ENCODE measurements at places on chromosomes 2 and 18.
A peak's percentile ranks its signal among the peaks of the same experiment; 100 is the strongest.

- no peak for DNase-seq
These were observed 50.3 kb downstream of the PTGR3 start for GRCh38 chr18:75158465-75159237.

GRCh38 chr2:225378984-225379383, 20.5 kb upstream of the NYAP2 start:
- no peak for DNase-seq

GRCh38 chr2:242060212-242060835, 190.8 kb downstream of the RTP5 start:
- no peak for DNase-seq

DNA sequence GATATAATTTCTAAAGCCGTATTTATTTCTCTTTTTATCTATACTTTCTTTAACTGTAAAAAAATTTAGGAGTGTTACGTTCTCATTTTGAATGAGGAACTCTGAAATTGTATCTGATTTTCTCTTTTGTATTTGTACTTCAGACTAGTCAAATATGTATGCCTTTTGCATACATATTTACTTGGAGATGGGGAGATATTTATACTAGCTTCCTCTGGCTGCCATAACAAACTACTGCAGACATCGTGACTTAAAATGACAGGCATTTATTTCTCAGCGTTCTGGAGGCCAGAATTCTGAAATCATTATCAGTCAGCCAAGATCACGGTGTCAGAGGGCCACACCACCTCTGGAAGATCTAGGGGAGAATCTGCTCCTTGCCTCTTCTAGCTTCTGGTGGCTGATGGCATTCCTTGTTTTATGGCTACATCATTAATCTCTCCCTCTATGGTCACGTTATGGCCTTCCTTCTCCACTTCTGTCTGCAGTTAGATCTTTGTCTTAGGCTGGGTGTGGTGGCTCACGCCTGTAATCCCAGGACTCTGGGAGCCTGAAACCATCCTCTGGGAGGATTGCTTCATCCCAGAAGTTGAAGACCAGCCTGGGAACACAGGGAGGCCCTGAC, 8.2 kb downstream of the LCLAT1 start:
- no peak for DNase-seq

- DNase-seq: no peak
These were observed 53.2 kb downstream of the BMPR2 start for GRCh38 chr2:202429164-202429980.

- no peak for DNase-seq
These were observed 14.2 kb downstream of the IL18RAP start for GRCh38 chr2:102437122-102437521.

DNA sequence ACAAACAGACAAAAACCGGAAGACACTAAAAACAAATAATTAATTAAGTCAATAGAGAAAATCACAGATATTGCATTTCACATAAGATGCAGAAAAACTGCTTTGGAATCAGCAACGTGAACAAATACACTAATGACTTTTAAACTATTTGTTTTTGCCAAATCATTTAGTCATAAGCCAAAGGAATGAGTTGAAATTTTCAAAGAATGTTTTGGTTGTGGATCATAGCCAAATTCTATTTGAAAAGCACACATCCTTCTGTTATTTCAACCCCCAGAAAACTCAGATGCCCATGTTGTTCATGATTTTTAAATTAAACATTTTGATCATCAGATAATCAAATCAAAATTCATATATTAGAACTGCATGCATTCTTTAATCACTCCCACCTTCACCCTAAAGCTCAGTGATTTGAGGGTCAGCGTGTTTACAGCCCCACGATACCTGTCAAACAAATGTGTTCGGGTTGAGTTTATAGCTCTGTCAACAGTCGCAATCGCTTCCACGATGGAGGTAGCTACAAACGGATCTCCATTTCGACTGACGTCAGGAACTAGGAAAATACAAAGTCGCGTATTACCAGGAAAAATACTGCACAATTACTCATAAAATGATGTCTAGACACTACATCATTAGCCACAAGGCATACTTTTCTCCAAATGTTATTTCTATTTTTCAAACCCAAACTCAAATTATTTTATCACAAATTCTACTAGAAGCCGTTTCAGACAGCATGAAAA, 90.2 kb downstream of the PXDN start:
- no peak for DNase-seq

GRCh38 chr18:56649996-56650395, 1.2 kb upstream of the WDR7 start:
- DNase-seq: no peak

DNA sequence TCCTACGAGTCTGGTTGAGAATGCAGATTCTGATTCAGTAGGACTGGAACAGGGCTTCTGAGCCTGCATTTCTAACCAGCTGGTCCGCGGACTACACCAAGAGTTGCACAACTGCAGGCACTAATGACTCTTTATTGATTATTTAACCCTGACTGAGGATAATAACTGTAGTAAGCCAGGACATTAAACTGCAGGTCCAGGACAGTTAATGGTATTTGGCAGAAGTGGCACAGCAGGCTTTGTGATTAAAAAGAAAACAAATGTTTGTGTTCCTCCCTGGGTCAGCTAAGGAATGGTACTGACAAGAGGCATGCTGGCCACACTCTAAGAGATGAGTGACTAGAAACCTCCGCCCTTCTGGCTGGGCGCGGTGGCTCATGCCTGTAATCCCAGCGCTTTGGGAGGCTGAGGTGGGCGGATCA, 59.4 kb downstream of the ALPK2 start:
- DNase-seq: no peak

DNA sequence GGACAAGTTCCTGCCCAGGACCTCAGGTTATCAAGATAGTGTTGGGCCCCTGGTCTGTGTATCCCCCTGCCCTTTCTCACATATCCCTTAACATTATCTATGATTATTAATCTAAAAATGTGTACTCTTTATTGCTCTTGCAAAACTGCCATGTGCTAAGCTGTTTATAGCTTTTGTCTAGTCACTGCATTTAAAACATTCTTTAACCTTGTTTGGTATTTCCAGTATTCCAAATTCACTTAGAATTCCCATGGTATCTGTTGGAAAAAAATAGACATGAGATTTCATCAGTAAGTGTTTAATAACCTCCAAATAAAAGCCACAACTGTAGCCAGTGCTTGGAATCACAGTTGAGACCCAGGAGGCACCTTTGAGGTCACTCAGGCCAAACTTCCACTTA, 16.2 kb upstream of the GLS start:
- DNase-seq: no peak

DNA sequence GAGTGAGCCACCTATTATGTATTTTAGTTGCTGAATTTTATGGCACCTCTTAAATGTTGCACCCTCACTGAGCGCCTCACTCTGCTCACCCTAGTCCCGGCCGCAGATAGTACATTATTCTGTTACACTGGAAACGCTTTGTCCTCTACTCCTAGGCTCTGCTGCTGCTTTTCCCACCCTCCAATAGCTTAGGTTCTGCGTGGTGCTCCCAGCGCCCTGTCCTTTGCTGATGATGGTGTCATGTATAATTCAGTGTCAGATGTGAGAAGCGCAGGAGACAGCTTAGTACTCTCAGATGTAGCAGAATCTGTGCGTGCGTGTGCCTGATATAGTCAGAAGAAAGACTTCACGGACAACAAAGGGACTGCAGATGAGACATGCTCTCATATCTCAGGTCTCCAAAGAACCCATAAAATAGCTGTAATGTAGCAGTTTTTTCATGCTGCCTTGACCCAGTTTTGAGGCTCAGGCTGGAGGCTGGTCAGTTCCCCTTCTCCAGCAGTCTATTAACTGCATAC, 1.4 kb upstream of the REEP1 start:
- no peak for DNase-seq

GRCh38 chr2:204065566-204065965, 129.0 kb downstream of the ICOS start:
- DNase-seq: no peak

- no peak for DNase-seq
These were observed 79.3 kb upstream of the MMADHC start for GRCh38 chr2:149666809-149667320.

- DNase-seq: no peak
These were observed 30.1 kb upstream of the THOC1 start for GRCh38 chr18:297936-298335.

DNA sequence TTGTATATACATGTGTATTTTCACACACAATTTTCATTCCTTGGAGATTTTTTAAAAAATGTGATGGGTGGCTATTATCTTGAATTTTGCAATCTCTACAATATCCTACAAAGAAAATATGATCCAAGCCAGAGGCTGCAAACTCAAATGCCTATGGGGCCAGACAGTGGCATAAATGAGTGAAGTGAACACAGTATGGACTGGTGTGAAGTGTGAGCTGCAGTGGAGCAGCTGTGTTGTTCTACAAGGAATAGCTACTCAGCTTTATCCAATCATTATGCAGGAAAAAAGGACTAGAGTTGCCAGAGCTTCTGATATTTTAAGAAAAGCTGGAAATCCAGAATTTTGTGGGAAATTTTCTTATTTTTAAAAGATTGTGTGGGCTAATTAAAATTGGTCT, 62.1 kb downstream of the ARHGEF33 start:
- DNase-seq: no peak

DNA sequence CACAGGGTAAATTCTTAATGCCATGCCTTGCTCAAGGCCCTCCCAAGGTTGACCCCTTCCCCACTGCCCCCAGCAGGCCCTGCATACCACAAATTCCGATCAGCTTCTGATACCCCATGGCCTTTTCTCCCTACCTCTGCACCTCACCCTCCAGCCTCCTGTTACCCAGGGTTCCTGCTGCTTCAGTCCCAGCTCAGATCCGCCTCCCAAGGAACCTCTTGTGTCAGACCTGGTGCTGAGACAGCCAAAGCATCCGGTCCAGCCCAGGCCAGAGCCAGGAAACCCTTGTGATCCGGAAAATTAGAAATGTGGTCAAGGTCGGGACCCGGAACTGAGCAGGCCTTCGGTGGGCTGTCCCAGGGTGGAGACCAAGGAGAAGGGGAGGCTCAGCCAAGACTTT, 231.3 kb downstream of the BCL2 start:
- DNase-seq: no peak

GRCh38 chr18:3993941-3994687, 461.0 kb downstream of the DLGAP1 start:
- DNase-seq: no peak

GRCh38 chr2:12587729-12588522, 128.8 kb upstream of the TRIB2 start:
- DNase-seq: no peak

DNA sequence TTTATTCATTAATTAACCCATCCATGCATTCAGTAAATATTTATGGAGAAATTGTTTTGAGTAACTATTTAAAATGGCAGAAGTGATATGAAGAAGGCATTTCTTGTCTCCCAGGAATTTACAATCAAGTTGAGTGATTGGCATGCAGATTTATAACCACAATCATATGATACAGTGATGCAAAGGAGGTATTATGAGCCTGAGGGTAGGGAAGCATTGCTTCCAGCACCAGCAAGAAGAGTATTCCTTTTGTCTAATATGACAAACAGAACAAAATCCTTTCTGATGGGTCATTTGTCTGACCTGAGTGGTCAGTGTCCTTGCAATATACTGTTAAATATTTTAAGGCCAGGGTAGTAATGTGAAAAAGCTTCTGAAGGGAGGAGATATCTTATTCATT, 244.2 kb upstream of the RGPD4 start:
- no peak for DNase-seq

- peak; percentile 37 for DNase-seq
These were observed 48.4 kb upstream of the PIK3C3 start for GRCh38 chr18:41906528-41907146.

DNA sequence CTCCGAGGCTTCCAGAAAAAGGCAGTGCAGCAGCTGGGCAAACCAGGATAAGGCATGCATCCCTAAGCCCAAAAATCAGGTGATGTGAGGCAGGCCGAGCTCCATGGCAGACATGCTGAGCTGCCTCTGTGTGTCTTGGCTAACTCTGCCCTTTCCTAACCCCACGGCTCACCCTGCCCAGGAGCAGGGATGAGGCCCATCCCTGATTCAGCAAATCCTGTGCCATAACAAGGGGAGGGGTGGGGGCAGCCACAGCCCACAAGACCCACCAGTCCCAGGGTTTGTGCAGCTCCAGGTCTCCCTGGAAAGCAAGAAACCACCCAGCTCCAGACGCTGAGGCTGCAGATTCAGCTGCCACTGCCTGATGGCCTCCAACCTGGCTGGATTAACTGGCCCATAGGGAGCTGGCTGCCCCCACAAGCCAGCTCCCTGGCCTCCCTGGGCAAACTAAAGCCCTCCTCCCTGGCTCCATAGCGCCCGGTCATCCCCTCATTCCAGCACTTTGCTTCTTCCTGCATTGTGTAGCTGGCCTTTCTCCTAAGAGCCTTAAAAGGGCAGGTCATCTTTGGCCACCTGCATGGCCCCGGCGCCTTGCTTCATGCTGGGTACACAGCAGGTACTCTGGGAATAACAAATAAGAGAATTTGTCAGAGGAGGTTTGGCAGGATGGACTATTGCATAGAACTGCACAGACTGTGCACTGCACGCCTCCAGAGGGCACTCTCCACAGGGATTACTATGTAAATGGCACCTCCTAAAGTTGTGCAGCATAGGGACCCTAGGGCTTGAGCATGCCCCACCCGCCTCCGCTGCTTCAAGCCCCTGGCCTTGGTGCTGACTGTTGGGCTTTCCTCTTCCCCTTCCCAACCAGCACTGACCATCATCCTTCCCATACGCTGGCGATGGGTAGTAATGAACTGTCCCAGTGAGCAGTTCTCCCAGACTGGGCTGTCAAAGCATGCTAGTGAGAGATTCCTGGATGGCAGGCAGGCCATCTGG, 10.7 kb downstream of the STEAP3 start:
- DNase-seq: no peak

GRCh38 chr2:160252900-160253299, 52.8 kb upstream of the ITGB6 start:
- DNase-seq: no peak

- no peak for DNase-seq
These were observed 117.4 kb downstream of the CELF4 start for GRCh38 chr18:37447962-37448888.

- DNase-seq: no peak
These were observed 29.1 kb downstream of the KLHL29 start for GRCh38 chr2:23414106-23414505.

DNA sequence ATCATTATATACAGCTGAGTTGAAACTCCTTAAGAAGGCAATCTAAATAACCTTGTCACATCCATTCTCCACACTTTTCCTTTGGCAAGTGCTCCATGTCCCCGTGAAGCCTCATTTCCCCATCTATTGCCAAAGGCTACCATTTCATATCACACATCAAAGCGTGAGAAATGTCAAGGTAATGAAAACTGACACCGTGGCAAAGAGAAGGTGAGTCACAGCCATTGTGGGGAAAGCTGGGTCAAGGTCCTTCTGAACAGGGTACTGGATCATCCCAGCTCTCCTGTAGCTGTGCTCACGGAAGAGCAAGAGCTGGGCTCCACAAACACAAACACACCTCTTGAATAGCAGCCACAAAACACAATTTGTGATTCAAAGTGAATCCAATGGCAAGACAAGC, 58.2 kb upstream of the REG3G start:
- no peak for DNase-seq

- peak; percentile 8 for DNase-seq
These were observed 681 bp upstream of the ROCK2 start for GRCh38 chr2:11344956-11345677.

- DNase-seq: no peak
These were observed 34.4 kb downstream of the MAP2 start for GRCh38 chr2:209458008-209458979.

- no peak for DNase-seq
These were observed 70.9 kb upstream of the EML6 start for GRCh38 chr2:54652540-54652939.

All from stimulated activated CD4-positive, alpha-beta T cell treated with anti-CD3 and anti-CD28 coated beads, Interleukin-1b, Interleukin-23, amount 100 ng/mL, for 48 hours (primary cell).